ENCODE measurements at places on chromosomes 4 and X.
A peak's percentile ranks its signal among the peaks of the same experiment; 100 is the strongest.

DNA sequence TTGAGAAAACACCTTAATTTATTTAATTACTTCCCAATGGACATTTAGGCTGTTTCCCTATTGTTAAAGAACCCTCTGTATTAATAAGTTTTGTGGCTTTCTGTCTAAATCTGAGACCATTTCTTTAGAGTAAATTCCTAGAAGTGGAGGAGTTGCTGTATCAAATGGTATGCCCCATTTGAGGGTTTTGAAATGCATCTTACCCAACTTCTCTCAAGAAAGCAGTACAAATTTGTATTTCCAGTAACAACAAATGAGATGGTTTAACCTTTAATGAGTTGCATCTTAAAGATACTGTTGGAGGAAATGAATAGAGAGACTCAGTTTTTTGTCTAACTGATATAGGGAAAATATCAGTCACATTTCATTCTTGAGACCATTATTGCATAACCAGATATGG, 70.5 kb upstream of the CBLL2 start:
- no peak for DNase-seq

- no peak for DNase-seq
Observed at GRCh38 chr4:183408796-183409195, 35.6 kb upstream of the CDKN2AIP start.

- peak; percentile 40 for DNase-seq
Observed at GRCh38 chr4:56434599-56435139, 746 bp downstream of the PPAT start.

DNA sequence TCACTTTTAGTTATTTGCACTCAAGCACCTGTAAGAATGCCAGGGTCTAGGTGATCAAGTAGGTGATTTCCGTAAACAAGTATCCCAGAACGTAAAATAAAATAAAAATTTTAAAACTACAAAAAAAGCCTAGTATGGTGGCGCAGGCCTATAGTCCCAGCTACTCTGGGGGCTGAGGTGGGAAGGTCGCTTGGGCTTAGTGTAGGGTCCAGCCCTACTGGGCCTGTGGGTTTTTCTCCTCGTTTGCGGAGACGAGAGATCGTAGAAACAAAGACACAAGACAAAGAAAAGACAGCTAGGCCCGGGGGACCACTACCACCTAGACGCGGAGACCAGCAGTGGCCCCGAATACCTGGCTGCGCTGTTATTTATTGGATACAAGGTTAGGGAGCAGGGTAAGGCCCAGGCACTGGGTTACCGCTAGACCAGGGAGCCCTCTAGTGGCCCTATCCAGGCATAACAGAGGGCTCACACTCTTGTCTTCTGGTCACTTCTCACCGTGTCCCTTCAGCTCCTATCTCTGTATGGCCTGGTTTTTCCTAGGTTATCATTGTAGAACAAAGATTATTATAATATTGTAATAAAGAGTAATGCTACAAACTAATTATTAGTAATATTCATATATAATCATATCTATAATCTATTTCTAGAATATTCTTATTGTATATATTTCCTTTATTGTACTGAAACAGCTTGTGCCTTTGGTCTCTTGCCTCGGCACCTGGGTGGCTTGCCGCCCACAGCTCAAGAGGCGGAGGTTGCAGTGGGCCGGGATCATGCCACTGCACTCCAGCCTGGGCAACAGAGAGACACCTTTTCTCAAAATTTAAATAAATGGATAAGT, 38.4 kb downstream of the SAGE1 start:
- DNase-seq, result no peak

DNA sequence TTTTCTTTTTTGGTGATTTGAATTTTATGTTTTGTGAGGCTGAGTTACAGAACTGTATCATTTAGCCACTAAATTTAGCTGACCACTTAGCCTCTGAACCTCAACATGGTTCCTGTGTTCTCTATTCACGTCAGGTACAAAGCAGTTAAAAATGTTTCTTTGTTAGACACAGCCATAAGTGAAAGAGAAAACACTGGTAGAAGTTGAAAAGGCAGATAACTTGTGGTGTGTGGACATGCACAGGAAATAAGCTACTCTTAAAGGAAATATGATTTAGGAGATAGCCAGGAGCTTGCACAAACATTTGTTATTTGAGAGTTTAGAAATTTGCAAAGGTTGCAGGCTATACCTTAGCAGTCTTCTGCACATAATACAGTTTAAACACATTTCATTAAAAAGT, 171.0 kb upstream of the RPS6KA3 start:
- no peak for DNase-seq
